ENCODE measurements at places on chromosomes 6 and 20.

- no peak for DNase-seq
These were observed 670.9 kb downstream of the HTR1B start for GRCh38 chr6:76792394-76792793.

DNA sequence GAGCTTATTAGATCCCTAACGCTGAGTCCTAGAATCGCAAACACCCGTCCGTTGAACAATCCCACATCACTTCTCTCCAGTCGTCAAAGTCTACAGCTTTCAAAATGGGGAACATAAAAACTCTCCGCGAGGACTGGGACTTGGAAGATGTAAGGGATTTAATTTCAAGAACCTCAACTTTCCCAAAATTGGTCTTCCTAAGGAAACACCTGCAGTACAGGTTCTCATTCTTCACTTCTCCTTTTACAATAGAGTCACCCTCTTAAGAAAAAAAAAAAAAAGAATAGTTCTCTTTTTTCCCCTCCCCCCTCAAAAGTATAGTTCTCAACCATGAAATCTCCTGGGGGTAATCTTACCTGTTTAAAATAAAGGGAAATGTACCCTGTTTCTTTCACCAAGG is 6.6 kb upstream of the ZBTB22 start:
- DNase-seq: no peak

GRCh38 chr6:12286373-12287110 is 3.6 kb upstream of the EDN1 start:
- no peak for DNase-seq

- DNase-seq: no peak
These were observed 114.2 kb downstream of the C6orf58 start for GRCh38 chr6:127691146-127691545.

- DNase-seq: no peak
These were observed 396.9 kb upstream of the ADGRB3 start for GRCh38 chr6:68238097-68238601.

GRCh38 chr6:167721291-167721690 is 105.4 kb upstream of the AFDN start:
- DNase-seq: no peak

GRCh38 chr6:29919506-29920445 is 22.6 kb upstream of the HLA-A start:
- DNase-seq: no peak

Data from caudate nucleus (tissue), 63 donors.